Activated CD8-positive, alpha-beta memory T cell treated with anti-CD3 and anti-CD28 coated beads for 1 hour (primary cell): ENCODE measurements at places on chromosomes 7 and 10.
A peak's percentile ranks its signal among the peaks of the same experiment; 100 is the strongest.

- DNase-seq, result no peak
Measured at GRCh38 chr7:154912871-154913637, 89.9 kb downstream of the PAXIP1 start.

GRCh38 chr7:40298421-40298820 lies 163.6 kb downstream of the SUGCT start:
- DNase-seq, result no peak

DNA sequence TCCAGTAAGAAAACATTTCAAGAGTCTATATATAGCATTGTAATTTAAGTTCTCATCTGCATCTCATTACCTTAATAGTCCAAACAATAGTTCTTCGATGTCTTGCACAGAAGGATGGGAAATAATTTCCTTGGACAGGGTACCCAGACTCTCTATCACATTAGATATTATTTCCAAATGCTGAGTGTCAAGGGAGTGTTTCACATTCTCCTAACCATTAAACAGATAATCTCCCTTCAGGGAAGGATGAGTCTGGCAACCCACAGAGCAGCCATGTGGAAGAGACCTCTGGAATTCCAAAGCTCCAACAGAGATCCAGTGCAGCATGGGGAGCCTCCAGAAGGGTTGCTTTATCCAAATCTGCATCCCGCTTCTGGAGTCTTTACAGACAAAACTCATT lies 89.6 kb downstream of the FZD1 start:
- DNase-seq, result no peak

GRCh38 chr10:73113551-73113950 lies 3.3 kb downstream of the NUDT13 start:
- DNase-seq, result no peak

DNA sequence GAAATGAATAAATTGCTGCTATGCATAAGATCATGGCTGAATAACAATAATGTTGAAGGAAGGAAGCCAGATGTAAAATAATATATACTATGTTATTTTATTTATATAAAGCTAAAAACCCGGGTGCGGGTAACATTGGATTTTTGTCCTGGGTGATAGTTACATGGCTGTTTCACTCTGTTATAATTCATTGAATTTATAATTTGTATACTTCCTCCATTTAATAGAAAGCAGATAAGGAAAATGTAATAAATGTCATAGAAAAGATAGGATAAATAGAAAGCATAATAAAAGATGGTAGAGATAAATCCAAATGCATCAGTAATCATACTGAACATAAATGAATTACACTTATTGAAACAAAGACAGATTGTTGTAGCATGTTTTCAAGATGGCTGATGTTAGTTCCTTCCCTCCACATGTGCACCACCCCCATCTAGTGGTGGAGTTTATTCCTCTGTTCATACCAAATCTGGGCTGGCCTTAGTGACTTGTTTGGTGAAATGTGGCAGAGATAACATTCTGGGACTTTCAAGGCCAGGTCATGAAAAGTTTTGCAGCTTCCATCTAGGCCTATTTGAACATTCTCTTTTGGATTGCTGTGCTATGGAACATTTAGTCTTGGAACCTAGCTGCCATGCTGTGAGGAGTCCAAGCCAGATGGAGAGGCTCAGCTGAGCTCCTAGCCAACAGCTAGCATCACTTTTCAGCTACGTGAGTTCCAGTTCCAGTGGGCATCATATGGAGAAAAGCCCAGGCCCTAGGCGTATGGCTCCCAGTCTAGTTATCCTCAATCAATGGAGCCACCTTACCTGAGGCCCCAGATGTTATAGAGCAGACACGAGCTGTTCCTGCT lies 46.9 kb downstream of the AHCYL2 start:
- peak; percentile 24 for DNase-seq

GRCh38 chr7:55778631-55779030 lies 83.9 kb downstream of the SEPTIN14 start:
- DNase-seq, result no peak

GRCh38 chr7:26160896-26161295 lies 8.9 kb downstream of the NFE2L3 start:
- no peak for DNase-seq

- no peak for DNase-seq
Measured at GRCh38 chr10:132578287-132578951, 40.8 kb downstream of the INPP5A start.

- no peak for DNase-seq
Measured at GRCh38 chr7:150686030-150686631, 625 bp downstream of the GIMAP2 start.
